ENCODE measurements at places on chromosomes 3 and 15. TPM values are rescaled to one million over a fixed set of nuclear protein-coding genes. Genes with fewer than 3 reads are reported as not detected.
A peak's percentile ranks its signal among the peaks of the same experiment; 100 is the strongest.

DNA sequence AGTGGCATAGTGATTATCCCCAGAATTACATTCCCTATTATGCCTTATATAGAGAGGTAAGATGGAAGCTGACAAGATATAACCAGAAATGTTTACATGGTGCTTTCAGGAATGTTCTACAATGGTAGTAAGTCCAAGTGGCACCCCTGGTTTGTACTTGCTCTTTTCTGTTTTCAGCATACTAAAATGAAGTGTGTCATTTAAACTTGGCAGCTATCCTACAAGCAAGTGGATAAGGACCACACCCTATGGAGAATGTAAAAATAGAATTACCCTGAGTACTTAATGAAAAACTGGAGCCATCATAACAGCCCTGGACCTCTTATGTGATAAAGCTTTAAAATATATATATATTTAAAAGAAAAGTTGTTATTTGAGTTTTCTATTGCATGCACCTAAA is 1012.7 kb upstream of the CADM2 start:
- no peak for DNase-seq
- H3K4me3 ChIP-seq: no peak overlapping the region
- no peaks in the 10 kb centered on the region for H3K27me3 ChIP-seq

GRCh38 chr3:89402051-89402450 is 294.6 kb downstream of the EPHA3 start:
- H3K4me1 ChIP-seq: no peaks in the 10 kb centered on the region
- H3K4me3 ChIP-seq: no peak overlapping the region
- no peaks in the 10 kb centered on the region for H3K27me3 ChIP-seq

DNA sequence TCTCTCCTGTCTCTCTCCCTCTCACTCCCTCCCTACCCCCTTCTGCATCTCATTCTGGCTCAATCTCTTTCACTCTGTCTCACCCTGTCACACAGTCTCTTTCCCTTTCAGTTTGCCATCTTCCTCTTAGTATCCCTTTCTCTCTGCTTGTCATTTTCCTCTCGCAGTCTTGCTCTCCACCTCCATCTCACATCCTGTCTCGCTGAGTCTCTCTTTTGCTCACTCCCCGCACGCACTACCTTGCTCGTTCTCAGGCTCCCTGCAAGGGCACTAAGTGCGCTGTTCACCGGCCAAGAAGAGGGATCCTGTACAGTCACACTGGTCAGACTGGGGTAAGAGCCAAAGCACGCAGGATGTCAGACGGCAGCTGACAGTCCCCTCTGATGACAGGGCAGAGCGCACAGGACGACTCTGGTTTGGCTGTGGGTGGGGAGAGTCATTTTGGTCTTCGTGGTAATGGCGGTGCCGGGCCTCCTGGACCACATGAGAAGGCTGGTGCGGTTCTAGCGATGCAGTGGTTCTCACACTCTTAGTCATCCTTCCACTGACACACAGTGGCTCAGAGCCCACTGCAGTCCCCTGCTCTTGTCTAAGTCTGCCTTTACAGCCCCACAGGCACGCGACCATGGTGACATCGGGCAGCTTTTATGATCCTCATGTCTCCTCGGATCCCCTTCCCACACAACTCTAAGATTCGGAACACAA is 356.8 kb downstream of the FOXP1 start:
- no peaks in the 10 kb centered on the region for H3K27me3 ChIP-seq
- peak; percentile 52 for DNase-seq
- no peaks in the 10 kb centered on the region for H3K36me3 ChIP-seq
- H3K4me1 ChIP-seq: peaks cover 60% of the 10 kb centered on the region

- no peaks in the 10 kb centered on the region for H3K36me3 ChIP-seq
- DNase-seq: no peak
- H3K27ac ChIP-seq: no peak overlapping the region
Measured at GRCh38 chr3:44301746-44302145, 36.8 kb upstream of the TCAIM start.

- no peaks in the 10 kb centered on the region for H3K36me3 ChIP-seq
- no peak overlapping the region for H3K4me3 ChIP-seq
- H3K27ac ChIP-seq: no peak overlapping the region
- no peaks in the 10 kb centered on the region for H3K27me3 ChIP-seq
- H3K4me1 ChIP-seq: no peaks in the 10 kb centered on the region
Measured at GRCh38 chr15:88127432-88127790, 129.1 kb downstream of the NTRK3 start.

DNA sequence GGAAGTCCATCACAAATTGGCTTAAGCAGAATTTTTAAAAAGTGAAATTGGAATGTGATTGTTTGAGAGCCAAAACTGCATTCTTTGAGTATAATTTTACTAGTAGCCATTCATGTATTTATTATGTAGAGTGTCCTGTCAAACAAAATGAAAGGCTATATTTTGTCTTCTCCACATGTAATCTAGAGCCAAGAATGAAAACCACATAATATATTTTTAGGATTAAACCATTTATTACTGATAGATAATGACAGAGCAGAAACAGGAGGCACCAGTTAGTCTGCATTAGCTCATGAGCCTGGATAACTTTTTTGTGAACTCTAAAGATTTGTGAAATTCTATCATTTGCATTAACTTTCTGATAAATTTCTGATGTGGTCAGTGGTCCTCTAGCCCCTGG is 130.2 kb downstream of the FILIP1L start:
- H3K27ac ChIP-seq: no peak overlapping the region
- no peaks in the 10 kb centered on the region for H3K36me3 ChIP-seq
- DNase-seq: no peak
- no peaks in the 10 kb centered on the region for H3K27me3 ChIP-seq

DNA sequence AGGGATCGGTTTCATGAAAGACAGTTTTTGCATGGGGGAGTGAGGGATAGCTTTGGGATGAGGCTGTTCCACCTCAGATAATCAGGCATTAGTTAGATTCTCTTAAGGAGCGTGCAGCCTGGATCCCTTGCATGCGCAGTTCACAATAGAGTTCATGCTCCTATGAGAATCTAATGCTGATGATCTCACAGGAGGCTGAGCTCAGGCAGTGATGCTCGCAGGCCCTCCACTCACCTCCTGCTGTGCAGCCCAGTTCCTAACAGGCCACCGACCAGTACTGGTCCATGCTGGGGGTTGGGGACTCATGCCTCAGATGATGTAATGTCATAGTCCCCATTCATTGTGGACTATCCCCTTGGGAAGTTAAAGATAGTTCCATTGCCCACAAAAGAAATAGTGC is 255.8 kb downstream of the CACNA2D3 start:
- H3K4me1 ChIP-seq: no peaks in the 10 kb centered on the region
- no peak overlapping the region for H3K27ac ChIP-seq
- H3K4me3 ChIP-seq: no peak overlapping the region
- no peaks in the 10 kb centered on the region for H3K36me3 ChIP-seq

DNA sequence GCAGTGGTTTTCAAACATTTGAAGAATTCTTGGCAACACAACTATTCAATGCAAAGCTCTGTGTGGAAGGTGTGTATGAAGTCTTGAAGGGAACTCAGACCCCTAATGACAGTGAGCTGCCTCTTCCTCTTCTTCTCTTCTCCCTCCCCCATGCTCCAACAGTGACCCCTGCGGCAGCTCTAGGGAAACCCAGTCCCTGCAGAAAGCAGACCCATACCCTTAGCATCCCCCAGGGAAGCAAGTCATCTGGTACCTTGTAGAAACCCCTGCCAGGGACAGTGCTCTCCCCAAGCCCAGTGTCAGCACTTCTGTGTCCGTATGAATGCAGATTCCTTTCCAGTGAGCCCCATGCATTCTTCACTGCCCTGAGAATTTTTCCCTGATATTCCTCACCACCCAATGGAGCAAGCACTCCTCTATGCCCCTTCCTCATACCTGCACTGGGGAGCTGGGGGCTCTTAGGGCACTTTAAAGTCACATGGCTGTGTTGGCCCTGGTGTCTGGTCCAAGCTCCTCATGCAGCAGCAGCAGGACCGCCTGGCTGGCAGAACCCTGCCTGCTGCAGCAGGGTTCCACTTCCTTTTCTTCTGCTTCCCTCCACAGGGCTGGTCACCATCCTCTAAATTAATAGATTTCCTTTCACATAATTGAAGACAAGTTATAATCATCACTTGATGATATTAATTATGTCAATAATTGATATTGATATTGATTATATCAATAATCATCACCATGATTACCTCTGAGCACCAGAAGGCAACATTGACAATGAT is 442.5 kb downstream of the EPHB1 start:
- H3K4me1 ChIP-seq: no peaks in the 10 kb centered on the region
- no peaks in the 10 kb centered on the region for H3K27me3 ChIP-seq
- DNase-seq: no peak
- no peak overlapping the region for H3K27ac ChIP-seq
- no peaks in the 10 kb centered on the region for H3K36me3 ChIP-seq
- H3K4me3 ChIP-seq: no peak overlapping the region

- H3K27ac ChIP-seq: no peak overlapping the region
- H3K4me1 ChIP-seq: no peaks in the 10 kb centered on the region
- no peak overlapping the region for H3K4me3 ChIP-seq
- H3K27me3 ChIP-seq: peaks cover 9% of the 10 kb centered on the region
- no peaks in the 10 kb centered on the region for H3K36me3 ChIP-seq
- DNase-seq: no peak
Measured at GRCh38 chr3:53939813-53940212, 48.2 kb upstream of the SELENOK start.

- no peaks in the 10 kb centered on the region for H3K4me1 ChIP-seq
- H3K4me3 ChIP-seq: no peak overlapping the region
- H3K27me3 ChIP-seq: no peaks in the 10 kb centered on the region
- DNase-seq: no peak
- H3K27ac ChIP-seq: no peak overlapping the region
- no peaks in the 10 kb centered on the region for H3K36me3 ChIP-seq
Measured at GRCh38 chr15:91291673-91292072, 191.6 kb downstream of the SV2B start.

- no peaks in the 10 kb centered on the region for H3K36me3 ChIP-seq
- no peaks in the 10 kb centered on the region for H3K27me3 ChIP-seq
- no peaks in the 10 kb centered on the region for H3K4me1 ChIP-seq
- H3K27ac ChIP-seq: no peak overlapping the region
Measured at GRCh38 chr3:28081533-28081947, 159.9 kb upstream of the CMC1 start.

- peak; percentile 10 for DNase-seq
- H3K27me3 ChIP-seq: no peaks in the 10 kb centered on the region
- H3K4me1 ChIP-seq: peaks cover 13% of the 10 kb centered on the region
- peak overlapping the region; percentile 53 for H3K27ac ChIP-seq
Measured at GRCh38 chr3:149224736-149225594, 3.3 kb upstream of the CP start.

GRCh38 chr3:71702131-71703024 is 22.8 kb downstream of the EIF4E3 start:
- peaks cover 20% of the 10 kb centered on the region for H3K36me3 ChIP-seq
- DNase-seq: no peak
- no peaks in the 10 kb centered on the region for H3K27me3 ChIP-seq
- peaks cover 41% of the 10 kb centered on the region for H3K4me1 ChIP-seq

- peaks cover 25% of the 10 kb centered on the region for H3K36me3 ChIP-seq
- H3K4me1 ChIP-seq: peaks cover 34% of the 10 kb centered on the region
- DNase-seq: peak; percentile 54
Measured at GRCh38 chr3:14125193-14126016, 553 bp downstream of the TMEM43 start.

DNA sequence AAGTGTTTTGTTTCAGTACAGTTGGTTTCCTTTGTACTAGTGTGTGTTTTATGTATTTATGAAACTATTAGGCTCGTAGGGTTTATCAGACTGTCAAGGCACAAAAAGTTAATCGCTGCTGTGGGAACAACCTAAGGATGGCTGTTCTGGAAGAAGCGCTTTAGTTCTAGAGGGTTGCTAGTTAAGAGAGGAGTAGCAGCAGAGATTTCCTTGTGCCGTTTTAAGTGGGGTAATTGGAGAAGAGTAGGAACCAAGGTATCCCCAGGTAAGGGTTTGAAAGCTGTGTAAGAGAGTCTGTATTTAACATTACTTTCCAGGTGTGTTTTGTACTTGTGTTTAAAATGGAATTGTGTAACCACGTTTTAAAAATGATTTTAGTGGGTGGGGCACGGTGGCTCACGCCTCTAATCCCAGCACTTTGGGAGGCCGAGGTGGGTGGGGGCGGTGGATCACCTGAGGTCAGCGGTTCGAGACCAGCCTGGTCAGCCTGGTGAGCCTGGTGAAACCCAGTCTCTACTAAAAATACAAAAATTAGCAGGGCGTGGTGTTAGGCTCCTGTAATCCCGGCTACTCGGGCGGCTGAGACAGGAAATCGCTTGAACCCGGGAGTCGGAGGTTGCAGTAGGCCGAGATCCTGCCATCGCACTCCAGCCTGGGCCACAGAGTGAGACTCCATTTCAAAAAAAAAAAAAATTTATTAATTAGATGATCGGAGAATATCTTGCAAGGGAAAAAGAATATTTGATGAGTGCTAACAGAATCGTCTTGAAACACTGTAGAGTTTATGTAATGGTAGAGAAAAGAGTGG is 2.6 kb downstream of the MORF4L1 start:
- peak overlapping the region; percentile 100 for H3K4me3 ChIP-seq
- H3K27ac ChIP-seq: peak overlapping the region; percentile 100
- peaks cover under 1% of the 10 kb centered on the region for H3K36me3 ChIP-seq
- no peaks in the 10 kb centered on the region for H3K27me3 ChIP-seq
- peaks cover 63% of the 10 kb centered on the region for H3K4me1 ChIP-seq
- DNase-seq: no peak

GRCh38 chr15:76196269-76197231 is 114.7 kb downstream of the ETFA start:
- DNase-seq: no peak
- H3K27me3 ChIP-seq: no peaks in the 10 kb centered on the region
- no peak overlapping the region for H3K4me3 ChIP-seq
- H3K27ac ChIP-seq: no peak overlapping the region
- peaks cover under 1% of the 10 kb centered on the region for H3K4me1 ChIP-seq

DNA sequence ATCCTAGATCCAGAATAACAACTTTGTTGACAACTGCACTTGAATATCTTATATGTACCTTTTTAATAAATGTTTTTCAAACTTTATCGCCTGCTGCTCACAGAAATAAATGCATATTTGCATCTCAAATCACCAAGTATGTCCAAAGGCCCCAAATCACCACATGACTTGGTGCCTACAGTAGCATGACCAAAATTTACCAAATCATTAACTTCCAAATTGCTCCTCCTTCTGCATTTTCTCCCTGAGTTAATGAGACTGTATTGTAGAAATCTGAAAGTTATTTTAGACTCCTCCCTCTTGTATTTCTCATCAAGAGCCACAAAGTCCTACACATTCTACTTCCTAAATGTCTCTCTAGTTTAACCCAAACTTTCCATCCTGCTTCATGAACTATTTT is 635.5 kb upstream of the NAALADL2 start:
- H3K27ac ChIP-seq: no peak overlapping the region
- H3K36me3 ChIP-seq: no peaks in the 10 kb centered on the region
- no peaks in the 10 kb centered on the region for H3K4me1 ChIP-seq

GRCh38 chr3:138046085-138046484 is 36.1 kb downstream of the CLDN18 start:
- no peak overlapping the region for H3K27ac ChIP-seq
- no peak overlapping the region for H3K4me3 ChIP-seq
- H3K27me3 ChIP-seq: no peaks in the 10 kb centered on the region

- no peak for DNase-seq
- H3K4me3 ChIP-seq: no peak overlapping the region
- H3K27ac ChIP-seq: no peak overlapping the region
- H3K4me1 ChIP-seq: no peaks in the 10 kb centered on the region
- H3K27me3 ChIP-seq: no peaks in the 10 kb centered on the region
- H3K36me3 ChIP-seq: no peaks in the 10 kb centered on the region
Measured at GRCh38 chr3:103247459-103247858, 812.6 kb downstream of the ZPLD1 start.

CLDN16 gene
- total RNA-seq: not detected

PCSK6 gene
- 0.74 TPM for total RNA-seq

GXYLT2 gene
- total RNA-seq: not detected

MB21D2 gene
- total RNA-seq: 1.1 TPM

HRH1 gene
- total RNA-seq: 0.42 TPM

NAALADL2 gene
- not detected for total RNA-seq

TLR9 gene
- 0.16 TPM for total RNA-seq

DISP2 gene
- total RNA-seq: 1.1 TPM

SIAH2 gene
- 115 TPM for total RNA-seq

CEMIP gene
- not detected for total RNA-seq

A4GNT gene
- not detected for total RNA-seq
